Thoracic aorta endothelial cell (primary cell): ENCODE measurements at places on chromosomes 1 and 21. TPM values are rescaled to one million over a fixed set of nuclear protein-coding genes. Genes with fewer than 3 reads are reported as not detected.

SPATA46 gene
- not detected in 2 replicates for total RNA-seq

SH3BGRL3 gene
- 33.6 and 41.1 TPM in 2 replicates for total RNA-seq

ZFYVE9 gene
- 48.4 and 50.0 TPM in 2 replicates for total RNA-seq

EFNA1 gene
- 30.5 and 45.1 TPM in 2 replicates for total RNA-seq

RBBP5 gene
- total RNA-seq, result 24.3 and 28.9 TPM in 2 replicates
